ENCODE measurements at places on chromosomes 11 and 22. TPM values are rescaled to one million over a fixed set of nuclear protein-coding genes. Genes with fewer than 3 reads are reported as not detected.

- no peak for DNase-seq
Measured at GRCh38 chr11:132941024-132941646, 591.2 kb downstream of the OPCML start.

GRCh38 chr11:103358251-103358650 is 249.0 kb downstream of the DYNC2H1 start:
- DNase-seq: no peak

GRCh38 chr11:106459135-106459534 is 381.7 kb downstream of the AASDHPPT start:
- DNase-seq: no peak

DNA sequence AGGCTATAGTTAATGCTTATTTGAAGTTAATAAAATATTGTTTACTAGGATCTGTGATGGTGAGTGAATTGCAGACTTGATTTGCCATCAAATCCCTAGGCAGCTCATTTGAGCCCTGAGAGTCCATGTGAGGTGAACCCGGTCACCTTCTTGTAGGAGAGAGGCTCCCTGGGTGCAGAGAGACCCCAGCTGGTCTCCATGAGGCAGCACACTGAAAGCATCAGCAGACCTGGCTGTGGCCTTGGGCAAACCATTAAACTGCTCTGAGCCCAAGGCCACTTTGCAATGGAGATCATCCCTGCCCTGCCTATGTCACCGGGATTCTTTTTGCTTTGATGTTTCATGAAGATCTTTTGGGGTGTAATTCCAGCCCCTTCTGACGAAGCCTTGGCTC is 125.2 kb downstream of the MICAL2 start:
- DNase-seq: no peak

- no peak for DNase-seq
Measured at GRCh38 chr22:23101524-23101923, 31.2 kb downstream of the GNAZ start.

GRCh38 chr11:6418557-6419008 is 311 bp downstream of the APBB1 start:
- no peak for DNase-seq

DNA sequence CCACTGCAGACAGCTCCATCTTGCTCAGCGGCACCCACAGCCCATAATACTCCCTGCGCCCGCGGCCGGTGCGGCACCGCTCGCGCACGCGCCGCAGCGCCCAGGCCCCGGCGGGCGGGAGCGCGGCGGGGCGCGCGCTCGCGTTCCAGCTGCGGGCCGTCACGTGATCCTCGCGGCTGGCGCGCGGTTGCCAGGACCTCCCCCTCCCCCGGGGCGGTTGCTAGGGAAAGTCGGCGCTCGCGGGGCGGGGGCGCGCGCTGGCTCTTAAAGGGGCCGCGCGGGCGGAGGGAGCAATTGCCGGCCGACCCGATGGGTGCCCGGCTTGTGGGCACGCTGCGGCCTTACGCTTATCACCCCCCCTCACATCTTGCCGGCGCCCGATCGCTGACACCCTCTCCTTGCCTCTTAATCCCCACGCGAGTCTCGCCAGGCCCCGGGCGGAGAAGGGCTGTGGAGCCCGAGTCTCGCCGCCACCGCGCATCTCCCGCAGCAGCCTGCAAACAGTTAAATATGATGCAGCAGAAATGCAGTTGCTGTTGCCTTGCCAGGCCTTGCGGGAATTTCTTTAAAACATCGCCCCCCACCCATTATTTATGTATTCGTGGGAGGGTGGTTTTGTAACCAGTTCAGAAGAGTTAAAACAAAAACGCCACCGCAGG is at the start of gene CBX6:
Gene CBX6, minus strand, starts transcription at position 45 of the 659 bp plus-strand sequence. Its CDS starts 26 bp downstream, at position 19.
- DNase-seq: peak; percentile 85

DNA sequence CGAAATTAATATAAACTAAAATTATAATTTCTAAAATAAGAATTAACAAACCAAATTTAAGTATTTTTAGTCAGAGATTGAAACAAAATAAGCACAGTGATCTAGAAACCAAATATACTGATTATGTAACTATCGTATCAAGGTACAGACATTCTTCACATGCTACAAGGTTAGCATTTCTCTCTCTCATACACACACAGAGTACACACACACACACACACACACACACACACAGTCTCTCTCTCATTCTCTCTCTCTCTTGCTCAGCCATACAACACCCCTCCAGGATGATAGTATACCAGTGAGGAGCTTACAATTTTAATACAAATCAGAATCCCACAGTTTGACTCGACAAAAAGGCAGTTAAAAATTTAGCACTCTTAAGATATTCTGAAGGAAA is 66.0 kb downstream of the RDX start:
- no peak for DNase-seq

- no peak for DNase-seq
Measured at GRCh38 chr11:27081056-27081455, 40.4 kb downstream of the BBOX1 start.

DNA sequence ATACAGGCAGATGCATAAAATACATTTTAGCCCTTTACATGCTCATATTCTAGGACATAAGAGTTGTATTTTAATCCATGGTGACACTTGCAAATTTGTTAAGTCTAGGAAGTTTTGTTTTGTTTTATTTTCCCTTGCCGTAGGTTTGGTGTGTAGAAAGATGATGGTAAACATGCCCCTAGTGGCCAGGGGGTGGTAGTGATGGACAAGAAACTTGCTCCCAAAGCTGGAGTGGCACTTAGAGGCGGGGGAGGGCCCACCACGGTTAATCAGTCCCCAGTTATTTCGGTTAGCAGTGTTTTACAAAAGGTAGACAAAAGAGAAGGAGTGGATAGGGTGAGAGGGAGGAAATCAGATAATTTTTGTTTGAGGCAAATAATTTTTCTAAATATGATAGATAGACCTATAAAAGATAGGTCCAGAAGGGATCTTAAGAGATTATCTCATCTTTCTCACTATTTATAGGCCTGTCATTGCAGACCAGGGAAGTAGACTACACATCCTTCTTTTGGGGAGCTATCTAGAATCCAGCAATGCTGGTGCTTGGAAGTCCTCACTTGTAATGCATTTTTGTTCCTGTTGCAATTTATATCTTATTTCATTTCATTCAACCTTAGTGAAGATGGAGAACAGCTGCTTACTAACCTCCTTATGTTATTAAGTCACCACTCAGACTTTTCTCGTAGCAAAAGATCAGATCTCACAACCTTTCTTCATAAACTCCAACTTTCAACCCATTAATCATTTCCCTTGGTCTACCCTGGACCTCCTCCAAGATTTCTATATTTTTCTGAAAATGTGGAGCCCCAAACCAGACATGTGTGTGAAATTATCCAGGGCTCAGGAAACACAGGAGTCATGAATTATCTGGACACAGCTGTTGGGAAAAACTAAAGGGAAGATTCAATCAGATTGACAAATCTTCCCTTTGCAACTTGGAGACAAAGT is 5.9 kb upstream of the BDNF start:
- no peak for DNase-seq

The EED gene
- total RNA-seq: 37.2 TPM

DNA sequence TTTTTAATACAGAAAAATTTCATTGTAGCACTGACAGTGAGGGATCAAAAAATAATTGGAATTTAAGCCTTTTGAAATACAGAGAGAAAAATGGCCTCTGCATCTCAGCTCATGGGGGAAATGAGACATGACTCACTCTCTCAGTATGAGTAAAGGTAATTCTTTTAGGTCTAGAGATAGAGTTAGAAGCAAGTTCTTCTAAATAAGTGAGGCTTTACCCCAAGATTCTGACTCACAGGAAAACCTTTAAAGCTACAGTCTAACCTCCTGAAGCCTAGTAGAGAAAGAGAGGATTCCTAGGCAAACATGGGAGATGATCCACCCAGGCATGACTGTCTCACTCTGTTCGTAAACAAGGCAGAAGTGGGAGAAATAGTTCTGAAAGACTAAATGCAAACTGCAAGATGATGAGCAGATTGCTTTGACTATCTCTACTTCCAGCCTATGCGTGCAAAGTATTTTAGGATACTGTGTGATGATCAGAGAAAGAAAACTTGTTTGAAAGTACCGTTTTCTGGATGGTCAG is 1003.3 kb upstream of the CCDC90B start:
- DNase-seq: no peak

The PRAME gene
- total RNA-seq: not detected

GRCh38 chr22:46517255-46517761 is 20.1 kb downstream of the CELSR1 start:
- no peak for DNase-seq

- no peak for DNase-seq
Measured at GRCh38 chr11:115653926-115654325, 149.7 kb upstream of the CADM1 start.

GRCh38 chr11:74615311-74615710 is 22.9 kb downstream of the POLD3 start:
- DNase-seq: no peak

- no peak for DNase-seq
Measured at GRCh38 chr11:112400476-112401014, 139.9 kb upstream of the PLET1 start.

- no peak for DNase-seq
Measured at GRCh38 chr22:49929994-49930575, 11.7 kb downstream of the CRELD2 start.

DNA sequence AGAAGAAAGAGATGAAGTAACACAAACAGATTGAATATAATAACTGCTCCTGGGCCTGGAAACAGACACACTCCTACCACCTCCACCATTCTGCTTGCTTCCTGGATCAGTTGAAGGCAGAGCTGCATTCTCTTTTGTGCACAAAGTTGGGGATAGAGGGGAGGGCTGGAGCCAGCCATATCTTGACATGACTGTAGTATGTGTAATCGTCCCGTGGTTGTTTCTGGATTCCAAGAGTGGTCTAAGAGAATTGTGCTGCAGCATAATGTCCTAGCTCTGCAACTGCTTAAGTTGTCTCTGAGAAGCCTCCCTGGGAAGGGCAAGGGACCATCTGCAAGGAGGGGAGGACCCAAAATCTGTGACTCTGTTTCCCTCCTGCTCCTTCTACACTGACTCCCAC is 3.2 kb downstream of the CRY2 start:
- DNase-seq: no peak

The ST14 gene
- total RNA-seq: 1.0 TPM

- DNase-seq: no peak
Measured at GRCh38 chr11:134861490-134862104, 449.6 kb upstream of the B3GAT1 start.

The OR5A1 gene
- not detected for total RNA-seq

- no peak for DNase-seq
Measured at GRCh38 chr22:29325785-29326315, 10.4 kb upstream of the RASL10A start.

- no peak for DNase-seq
Measured at GRCh38 chr11:75195167-75195962, 44.5 kb downstream of the SLCO2B1 start.

- DNase-seq: no peak
Measured at GRCh38 chr11:13405220-13405619, 57.8 kb downstream of the BTBD10 start.

The FLRT1 gene
- total RNA-seq: not detected

DNA sequence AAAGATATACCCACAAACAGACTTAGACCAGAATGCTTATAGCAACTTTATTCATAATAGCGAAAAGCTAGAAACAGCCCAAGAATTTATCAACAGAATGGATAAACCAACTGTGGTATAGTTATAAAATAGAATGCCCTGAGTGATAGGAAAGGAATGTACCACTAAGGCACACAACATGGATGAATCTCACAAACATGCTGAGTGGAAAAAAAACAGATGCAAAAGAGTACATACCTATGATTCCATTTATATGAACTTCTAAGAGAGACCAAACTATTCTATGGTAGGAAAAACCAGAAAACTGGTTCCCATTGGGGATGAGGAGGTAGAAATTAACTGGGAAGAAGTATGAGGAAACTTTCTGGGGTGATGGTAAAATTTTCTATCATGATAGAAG is 40.4 kb upstream of the GRIK4 start:
- DNase-seq: no peak

- DNase-seq: no peak
Measured at GRCh38 chr11:64510759-64511158, 80.3 kb upstream of the SLC22A12 start.

The APOBEC3H gene
- total RNA-seq: 1.1 TPM

DNA sequence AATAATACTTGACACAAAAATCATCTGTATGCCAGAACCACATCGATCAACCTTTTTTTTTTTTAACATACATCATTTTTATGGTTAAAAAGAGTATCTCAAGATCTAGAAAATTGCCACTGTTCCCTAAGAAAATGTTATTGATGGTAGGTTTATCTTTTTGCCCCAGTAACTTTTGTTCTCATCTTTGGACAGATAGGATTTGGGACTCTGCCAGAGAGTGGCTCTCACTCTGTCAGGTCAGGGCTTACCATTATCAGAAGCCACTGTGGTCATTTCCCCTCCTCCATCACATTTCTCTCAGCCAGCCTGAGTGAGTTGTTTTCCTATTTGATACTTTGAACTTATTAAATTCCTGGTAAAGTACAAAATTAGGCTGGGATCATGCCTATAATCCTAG is 47.9 kb upstream of the YWHAH start:
- no peak for DNase-seq

The POU2AF3 gene
- total RNA-seq: not detected

DNA sequence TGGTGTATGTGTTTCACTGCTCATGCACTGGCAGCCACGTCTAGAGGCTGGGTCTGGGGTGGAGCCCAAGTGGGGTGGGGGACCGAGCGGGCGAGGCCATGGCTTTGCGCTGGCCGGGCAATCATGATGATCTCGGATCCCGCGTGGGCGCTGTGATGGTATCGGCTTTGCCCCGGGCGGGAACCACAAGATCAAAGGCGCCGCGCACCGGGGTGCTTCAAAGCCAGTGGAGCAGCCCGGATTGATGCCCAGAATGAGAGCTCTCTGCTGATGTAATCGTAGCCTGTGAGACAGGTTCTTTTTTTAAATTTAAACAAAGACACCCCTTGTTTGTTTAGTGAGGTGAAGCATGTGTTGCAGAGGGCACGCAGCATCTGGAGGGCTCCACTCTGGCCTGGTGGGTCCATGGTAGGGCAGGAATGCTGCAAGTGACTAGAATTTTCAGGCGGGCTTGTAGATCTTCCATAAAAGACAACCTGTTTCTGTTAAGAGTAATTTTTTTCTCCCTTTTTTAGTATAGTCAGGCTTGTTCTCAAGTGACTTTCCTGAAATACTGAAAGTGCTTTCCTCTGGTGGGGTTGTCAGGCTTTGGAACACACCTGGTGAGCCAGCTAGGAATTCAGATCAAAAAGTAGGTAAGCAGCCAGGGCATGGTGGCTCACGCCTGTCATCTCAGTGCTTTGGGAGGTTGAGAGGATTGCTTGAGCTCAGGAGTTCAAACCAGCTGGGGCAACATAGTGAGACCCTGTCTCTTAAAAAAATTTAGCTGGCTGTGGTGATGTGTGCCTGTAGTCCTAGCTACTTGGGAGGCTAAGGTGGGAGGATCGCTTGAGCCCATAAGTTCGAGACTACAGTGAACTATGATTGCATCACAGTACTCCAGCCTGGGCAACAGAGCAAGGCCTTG is 40.7 kb downstream of the ZNRF3 start:
- DNase-seq: no peak

- DNase-seq: no peak
Measured at GRCh38 chr11:131616481-131617140, 246.2 kb downstream of the NTM start.

All from T-cell (primary cell).